ENCODE measurements at places on chromosomes 13 and 19.

DNA sequence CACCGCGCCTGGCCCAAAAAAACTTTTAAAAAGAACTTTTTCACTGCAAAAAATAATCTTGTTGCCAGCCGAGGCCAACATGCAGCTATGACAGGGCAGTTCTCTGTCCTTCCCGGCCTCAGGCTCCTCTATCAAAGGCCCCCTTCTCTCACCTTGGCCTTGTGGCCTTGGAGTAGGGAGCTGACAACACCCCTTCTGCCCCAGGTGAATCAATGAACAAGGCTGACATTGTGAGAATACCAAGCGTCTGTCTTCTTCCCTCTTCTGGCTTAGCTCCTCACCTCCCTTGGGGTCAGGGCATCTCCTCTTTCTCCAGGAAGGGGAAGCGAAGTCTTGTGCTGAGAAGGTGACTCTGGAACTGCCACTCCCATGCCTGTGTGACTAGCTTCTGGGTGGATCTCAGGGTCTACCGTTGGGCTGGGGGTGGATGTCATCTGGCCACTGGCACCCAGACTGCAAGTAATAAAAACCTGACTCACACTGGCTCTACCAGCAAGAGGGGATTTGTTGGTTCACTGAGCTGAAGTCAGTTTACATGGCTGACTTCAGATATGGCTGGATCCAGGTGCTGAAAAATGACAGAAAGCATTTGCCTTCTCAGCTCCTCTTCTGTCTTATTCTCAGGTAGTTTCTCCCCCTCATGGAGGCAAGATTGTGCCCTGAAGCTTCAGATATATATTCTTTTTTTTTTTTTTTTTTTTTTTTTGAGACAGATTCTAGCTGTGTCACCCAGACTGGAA, 6.3 kb downstream of the C19orf38 start:
- DNase-seq, result no peak

DNA sequence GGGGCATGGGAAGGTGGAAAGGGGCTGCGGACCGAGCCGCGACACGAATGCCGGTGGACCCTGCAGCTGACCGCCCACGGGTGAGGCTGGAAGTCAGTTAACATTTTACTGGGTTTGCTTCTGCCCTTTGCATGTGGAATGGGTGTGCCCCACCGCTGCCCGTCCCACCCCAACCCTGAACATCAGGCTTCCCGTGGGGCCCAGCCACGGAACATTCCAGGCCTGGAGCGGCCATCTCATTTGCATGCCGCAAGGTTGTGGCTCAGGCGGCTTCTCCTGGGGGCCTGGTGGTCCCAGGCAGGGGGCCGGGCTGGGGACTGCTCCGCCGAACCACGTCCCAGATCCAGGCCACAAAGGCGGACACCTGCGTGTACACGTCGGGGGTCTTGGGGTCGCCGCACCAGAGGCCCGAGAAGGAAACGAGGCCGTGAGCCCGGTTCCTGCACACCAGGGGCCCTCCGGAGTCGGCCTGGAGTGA, 9.3 kb downstream of the FSTL3 start:
- no peak for DNase-seq

DNA sequence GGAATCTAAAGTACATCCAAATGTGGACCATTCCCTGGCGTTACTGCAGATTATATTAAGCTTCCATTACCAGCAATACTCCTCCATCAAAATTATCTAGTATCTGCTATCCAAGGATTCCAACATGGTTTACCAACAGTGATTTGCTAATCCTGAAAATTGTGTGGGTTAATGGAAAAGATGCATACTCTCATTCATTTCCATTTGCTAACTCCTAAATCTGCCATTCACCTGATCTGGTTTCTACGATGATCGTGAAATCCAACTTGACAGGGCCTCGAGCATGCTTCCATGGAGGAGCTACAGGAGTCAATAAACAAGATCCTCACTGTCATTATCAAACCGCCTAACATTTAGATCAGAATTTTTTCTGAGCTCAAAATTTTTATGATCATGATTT, 121.0 kb downstream of the RGCC start:
- DNase-seq, result no peak

DNA sequence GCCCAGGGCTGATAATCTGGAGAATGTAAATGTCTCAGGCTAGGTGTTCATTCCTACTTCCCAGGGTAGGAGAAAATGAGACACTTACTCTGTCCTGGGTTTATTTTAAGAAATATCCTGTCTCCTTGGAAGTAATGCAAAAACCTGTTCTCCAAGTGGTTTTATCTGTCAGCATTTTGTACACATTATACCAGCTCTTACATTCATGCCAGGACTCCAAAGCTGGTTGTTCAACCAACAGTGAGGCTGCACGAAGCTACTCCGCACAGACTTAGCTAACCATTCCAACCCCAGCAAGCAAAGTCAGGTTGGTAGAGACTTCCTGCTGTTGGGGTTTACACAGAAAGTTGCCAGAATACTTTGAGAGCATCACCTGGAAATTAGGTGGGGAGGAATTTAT, 55.6 kb downstream of the SLC7A1 start:
- DNase-seq, result no peak

- peak; percentile 1 for DNase-seq
Observed at GRCh38 chr19:34041925-34042521, 130.3 kb upstream of the LSM14A start.

DNA sequence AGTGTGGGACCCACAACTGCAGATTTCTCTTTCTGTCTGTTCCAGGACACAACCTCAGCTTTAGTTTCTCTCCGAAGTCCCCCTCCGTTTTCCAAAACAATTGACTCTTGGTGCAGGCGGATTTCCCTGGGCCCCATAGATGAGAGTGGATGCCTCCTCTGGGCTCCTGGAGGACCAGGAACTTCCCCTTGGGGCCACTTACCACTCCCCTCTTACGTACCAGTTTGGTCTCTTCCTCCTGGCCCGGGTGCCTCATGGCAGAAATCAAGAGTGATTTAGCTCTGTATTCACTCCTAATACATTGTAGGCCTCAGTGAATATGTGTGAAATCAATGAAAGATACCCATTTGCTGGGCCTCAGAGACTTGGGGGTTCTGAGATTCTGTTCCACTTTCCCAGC, 34.4 kb downstream of the PPP2R1A start:
- no peak for DNase-seq

DNA sequence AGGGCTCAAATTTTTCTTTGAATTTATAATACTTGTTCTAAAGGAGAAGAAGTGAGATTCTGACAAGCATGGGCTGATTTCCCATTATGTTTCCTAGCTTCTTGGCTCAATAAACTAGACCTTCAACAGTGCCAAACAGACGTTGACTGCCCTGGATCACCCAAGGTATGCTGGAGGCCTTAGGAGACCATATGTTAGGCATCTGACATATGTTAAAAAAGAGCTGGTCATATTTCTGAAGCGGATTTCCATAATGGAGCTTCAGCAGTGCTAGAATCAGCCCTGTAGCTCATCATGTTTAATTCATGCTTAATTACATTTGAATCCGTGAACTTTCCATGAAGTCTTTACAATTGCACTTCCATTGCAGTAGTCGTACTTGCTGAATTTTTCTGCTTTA, 653.3 kb downstream of the DIAPH3 start:
- no peak for DNase-seq

DNA sequence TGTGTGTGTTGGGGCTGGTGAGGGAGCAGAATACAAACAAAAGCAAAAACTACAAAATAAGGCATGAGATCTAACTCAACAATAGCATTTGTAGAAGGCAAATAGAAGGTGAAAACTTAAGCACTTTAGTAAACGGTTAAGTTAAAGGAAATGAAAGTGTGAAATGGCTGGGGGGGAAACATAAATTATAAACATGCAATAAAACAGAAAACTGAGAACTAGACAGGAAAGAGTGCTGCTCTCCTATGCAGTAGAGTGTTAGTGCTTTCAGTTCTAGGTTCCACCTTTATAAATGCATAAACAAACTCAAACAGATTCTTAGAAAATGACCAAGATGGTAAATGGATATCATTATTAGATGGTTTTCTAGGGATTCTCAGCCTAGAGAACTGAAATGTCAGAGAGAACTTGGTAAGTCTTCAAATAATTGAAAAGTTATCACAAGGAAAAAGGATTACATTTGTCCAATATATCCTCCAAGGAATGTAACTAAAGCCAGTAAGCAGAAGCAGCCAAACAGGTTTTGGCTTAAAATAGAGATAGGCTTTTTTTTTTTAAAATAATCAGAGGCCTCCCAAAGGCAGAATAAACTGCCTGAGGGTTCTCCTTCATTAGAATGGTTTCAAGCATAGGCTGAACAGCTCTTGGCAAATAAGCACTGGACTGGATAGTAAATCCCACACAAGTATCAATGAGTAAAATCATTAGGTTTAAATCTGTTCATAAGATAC, 23.3 kb downstream of the RBM26 start:
- no peak for DNase-seq

DNA sequence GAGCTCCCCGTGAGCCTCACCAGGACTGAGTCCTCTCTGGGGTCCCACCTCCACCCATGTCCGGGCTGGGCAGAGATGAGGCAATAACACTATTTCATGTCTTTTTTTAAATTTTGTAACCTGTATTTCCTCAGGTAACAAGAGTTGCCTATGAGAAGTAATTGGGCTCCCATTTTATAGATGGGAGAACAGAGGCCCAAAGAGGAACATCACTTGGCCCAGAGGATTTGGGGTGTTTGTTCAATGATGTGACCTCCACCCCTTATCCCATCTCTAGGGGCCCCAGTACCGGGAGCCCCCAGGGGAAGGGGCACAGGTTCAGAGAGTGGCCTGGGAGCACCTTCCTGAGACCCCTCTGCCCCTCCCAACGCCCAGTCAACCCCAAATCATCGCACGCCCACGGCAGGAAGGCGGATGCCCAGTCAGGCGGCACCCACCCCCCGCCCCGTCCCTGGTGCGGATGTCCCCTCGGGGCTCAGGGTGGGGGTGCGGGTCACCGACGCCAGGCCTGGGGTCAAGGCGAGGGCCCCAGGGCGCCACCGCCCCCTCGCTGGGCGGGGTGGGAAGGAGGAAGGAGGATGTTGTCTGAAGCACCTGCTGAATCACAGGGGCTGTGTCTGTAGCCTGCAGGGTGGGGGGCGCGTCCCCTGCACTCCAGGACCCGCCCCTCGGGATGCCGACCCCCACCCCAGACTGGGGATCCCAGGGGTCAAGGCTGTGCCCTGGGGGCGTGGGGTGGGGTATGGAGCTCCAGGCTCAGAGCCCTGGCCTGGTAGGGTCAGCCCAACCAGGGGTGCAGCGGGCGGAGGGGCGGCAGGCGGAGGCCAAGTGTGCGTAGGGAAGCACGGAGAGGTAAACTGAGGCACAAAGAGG, 9.0 kb upstream of the CIRBP start:
- no peak for DNase-seq

- no peak for DNase-seq
Observed at GRCh38 chr19:23774106-23774505, 15.4 kb upstream of the ZNF681 start.

DNA sequence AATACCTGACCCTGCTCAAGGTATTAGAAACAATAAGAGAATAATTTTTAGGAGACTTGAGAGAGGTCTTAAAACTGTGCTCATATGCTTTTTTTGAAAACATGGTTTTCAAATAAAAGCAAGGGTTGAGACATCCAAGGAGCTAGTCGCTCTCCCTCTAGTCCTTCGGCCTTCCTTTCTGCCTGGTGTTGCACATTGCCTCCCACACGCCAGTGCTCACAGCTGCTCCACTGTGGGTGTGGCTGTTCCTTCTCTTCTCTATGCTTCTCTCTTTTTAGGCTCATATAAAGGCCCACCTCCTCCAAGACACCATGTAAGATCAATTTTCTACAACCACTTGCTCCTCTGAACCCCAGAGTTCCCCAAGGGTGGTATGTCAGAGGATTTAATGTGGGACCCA, 352.6 kb downstream of the ENOX1 start:
- DNase-seq, result no peak

DNA sequence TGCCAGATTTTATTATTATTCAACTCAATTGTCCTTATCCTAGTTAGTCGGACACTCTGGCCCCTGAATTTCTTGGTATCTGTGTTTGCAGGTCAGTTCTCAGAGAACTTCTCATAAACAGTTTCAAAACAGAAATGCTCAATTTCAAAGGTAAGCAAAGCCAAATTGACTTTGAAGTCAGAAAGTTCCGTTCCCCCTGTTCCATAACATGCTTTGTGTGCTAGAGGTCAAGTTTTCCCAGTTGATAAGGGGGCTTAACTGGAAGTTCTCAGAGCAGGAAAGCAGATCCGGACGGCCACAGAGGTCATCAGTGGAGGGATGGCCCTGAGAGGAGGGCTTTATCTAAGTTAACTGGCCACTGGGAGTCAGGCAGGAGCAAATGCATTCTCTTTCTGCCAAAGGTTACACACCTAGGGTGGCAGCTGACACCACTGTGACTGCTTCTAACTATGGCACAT, 417.2 kb downstream of the COG6 start:
- DNase-seq, result no peak
